ENCODE measurements at places on chromosomes 1 and 21.

DNA sequence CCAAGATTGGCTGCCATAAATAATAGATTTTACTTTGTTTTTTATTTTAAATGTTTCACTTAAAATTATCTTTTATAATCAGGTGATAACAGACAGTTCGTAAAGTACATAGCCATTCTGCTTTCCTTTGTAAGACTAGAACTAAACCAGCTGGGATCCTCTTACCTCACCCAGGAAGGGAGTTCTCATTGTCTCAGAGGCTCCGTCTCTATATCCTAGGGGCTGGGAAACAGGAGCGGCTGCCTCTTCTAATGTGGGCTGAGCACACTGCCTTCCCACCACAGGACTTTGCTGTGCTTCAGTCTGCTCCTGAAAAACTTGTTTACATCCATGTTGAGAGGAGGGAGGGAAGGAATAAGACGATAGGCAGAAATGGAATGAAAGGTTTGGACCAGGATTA is 45.6 kb upstream of the PGD start:
- DNase-seq = no peak

DNA sequence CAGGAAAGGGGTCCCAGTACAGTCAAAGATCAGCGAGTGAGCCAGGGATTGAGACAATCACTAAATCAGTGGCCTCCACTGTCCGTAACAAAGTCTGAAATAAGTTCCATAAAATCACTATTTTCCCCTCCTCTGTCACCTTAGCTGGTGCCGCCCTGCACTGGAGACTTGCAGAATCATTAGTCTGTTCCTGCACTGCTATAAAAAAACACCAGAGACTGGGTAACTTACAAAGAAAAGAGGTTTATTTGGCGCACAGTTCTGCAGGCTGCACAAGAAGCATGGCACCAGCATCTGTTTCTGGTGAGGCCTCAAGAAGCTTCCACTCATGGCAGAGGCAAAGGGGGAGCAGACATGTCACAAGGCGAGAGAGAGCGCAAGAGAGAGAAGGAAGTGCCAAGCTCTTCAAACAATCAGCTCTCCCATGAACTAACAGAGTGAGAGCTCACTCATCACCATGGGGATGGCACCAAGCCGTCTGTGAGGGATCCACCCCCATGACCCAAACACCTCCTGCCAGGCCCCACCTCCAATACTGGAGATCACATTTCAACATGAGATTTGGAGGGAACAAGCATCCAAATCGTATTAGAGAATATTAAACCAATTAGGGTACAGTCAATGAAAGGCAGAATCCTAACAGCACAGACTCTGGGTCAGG is 129.8 kb upstream of the TIAM1 start:
- no peak for DNase-seq

DNA sequence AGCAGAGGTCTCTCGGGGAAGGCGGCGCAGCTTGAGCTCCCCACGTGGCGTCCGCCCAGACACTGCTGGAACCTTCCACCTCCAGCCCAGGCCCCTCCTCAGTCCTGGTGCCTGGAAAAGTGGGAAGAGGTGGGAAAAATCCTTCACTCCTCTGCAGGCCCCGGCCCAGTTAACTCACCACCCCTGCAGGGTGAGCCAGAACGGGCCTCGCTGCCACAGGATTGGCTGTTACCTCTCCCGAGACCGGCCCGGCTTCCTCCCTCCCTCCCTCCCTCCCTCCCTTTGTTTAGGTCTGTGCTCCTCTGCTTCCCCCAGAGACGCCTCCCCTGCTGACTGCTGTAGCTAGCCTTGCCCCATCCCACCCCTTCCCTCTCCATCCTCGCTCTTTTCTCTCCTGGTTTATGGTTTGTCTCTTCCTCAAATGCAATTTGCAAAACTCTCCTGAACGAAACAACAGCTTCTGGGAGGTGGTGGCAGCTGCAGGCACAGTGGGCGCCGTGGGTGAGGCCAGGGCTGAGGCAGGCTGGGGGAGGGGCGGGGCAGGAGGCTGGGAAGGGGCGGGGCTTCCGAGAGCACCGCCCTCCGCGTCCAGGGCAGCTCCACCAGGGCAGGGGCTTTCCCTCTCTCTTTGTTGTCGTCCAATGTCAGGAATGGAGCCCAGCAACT is 6.5 kb downstream of the CAPN9 start:
- peak; percentile 47 for DNase-seq

DNA sequence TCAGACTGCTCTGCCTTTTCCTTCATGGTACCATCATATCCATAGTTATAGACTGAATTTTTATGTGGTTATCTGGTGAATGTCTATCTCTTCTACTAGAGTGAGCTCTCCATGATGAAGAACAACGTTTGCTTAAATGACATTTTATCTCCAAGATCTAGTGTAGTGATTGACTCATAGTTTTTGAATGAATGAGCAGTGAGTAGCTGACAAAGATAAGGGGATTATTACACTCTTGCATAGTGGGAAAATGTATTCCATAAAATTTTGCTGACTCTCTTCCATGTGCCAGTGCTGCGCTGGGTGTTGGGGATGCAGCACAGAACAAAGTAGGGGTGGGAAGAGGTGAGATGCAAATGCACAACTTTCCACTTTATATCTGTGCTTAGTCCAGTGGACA is 147.7 kb downstream of the TGFB2 start:
- no peak for DNase-seq

- DNase-seq = no peak
Measured at GRCh38 chr1:99606306-99606705, 39.6 kb upstream of the PALMD start.

DNA sequence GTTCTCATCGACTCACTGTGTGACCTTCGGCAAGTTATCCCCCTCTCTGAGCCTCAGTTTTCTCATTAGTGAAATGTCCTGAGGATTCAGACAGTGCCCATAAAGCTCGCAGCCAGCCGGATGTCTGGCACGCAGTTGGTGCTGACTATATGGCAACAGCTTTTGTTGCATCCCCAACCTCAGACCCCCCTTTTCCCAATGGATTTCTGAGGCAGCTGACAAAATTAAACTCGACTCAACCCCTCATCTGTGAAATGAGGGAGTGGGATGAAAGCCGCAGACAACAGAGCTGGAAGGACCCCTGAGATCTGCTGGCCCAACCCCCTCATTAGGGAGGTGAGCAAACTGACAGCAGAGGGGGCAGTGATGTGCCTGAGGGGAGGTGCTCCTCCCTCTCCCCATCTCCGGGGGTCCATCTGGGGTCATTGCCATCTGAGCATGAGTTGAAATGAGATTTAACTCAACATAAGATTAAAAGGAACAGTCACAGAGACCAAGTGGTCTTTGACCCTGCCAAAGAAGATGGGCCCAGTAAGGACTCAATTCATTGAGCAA is 40.4 kb downstream of the NKAIN1 start:
- no peak for DNase-seq

DNA sequence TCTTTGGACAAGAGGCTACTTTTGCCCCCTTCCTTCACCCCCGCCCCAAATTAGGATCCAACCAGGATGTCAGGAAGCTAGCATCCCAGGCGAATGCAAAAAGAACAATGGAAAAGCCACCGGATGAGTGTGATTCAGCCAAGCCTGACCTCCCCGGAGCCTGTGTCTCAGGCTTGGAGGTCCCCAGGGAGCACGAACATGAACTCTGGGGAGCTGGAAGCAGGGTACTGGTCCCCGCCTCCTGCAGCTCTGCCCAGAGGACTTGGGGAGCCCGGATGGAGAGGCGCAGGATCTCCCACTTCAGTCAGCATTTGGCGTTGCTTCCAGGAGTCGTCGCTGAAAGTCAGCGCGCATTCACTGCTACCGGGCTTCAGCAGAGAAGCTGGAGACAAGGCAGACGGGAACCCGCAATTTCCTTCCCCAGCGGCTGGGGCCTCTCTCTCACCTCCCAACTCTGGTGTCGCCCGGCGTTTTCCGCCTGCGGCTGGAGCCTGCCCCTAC is 1.8 kb upstream of the TBX15 start:
- no peak for DNase-seq

DNA sequence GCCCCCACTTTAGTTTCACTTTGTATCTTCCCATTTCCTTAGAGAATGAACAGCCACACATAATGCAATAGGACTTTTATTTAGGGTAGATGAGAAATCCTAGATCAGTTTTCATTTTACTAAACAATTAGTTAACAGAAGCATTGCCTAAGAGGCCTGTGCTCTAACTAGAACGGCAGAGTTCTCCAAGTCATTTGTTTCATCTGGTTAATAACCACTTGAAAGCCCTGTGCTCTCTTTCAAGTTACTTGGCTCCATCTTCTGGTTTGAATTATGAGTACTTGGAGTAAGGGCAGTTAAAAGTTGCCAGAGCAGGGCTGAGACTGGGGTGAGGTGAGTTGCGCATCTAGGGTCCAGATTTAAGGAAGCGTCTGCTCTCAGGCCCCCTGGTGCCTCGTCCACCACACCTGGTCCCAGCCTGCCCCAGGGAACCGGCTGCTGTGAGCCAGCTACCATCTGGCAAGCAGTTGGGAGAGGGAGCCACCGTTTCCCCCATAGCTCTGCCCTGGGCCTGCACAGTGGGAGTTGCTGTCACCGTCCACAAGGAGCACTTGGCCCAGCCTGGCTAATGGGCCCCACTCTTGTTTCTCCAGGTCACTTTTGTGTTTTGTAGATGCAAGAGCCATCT is 18.1 kb upstream of the SLC44A3 start:
- DNase-seq = peak; percentile 8

DNA sequence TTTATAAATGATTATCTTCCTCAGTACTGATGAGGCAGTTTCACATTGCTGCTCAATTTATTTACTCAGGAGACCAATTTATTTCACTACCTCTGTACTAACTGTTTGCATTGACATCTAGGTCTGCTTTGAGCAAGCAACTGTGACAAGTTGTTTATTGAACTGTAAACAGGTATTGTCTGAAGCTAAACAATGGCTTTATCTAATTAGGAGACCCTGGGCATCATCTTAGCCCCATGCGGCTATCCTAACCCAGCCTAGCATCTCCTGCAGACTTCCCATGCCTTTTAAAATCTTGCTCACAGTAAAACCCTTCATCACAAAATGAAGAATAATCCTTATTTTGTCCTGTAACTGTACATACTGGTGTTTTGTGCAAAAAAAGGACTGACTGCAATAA is 348.2 kb downstream of the RWDD3 start:
- DNase-seq = no peak

DNA sequence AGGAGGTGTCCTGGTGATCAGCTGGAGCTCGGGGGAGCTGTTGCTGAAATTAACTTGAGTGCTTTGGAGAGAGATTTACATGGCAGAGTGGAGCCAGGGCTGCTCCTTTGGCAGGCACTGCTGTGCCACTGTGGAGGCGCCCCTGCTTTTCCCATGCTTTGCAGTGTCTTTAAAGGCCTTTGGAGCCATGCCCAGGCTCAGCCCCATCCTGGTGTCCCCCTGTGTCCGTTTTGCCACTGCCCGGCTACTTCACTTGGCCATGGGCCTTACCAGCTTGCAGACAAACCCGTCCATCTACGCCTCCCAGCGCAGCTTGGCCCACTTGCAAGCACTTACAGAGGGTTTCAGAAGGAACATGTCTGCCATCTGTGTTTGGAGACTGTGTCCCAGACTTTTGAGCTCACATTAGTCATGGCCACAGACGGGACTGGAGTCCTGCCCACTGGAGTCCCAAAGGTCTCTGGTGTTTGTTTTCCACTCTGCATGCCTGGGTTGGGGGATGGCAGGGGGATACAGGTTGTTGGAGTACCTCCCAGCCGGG is 18.2 kb upstream of the LAMTOR5 start:
- no peak for DNase-seq

DNA sequence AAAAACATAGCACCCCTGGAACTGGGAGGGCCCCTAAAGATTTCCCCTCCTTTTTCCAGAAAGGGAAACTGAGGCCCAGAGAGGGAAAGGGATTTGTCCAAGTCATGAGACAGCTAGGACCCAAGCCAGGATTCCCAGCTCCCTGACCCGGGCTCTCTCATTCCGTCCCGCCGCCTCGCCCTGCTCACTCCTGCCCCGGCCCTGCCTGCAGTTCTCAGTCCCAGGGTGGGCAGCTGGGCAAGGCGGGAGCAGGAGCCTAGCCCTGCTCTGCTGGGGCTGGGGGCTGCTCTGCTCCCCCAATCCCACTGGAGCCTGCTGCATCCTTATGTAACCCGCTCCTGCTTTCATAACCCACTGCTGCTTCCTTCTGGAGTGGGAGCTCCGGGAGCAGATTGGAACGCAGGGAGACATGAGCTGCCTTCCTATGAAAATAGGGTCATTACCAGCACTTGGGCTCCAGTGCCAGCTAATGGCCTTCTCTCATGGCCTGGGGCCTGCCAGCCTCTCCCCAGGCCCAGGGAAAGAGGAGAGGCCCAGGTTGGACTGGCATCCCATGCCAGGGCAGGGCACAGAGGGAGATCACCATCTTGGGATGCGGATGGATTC is 84.5 kb downstream of the CAMK2N1 start:
- DNase-seq = no peak

DNA sequence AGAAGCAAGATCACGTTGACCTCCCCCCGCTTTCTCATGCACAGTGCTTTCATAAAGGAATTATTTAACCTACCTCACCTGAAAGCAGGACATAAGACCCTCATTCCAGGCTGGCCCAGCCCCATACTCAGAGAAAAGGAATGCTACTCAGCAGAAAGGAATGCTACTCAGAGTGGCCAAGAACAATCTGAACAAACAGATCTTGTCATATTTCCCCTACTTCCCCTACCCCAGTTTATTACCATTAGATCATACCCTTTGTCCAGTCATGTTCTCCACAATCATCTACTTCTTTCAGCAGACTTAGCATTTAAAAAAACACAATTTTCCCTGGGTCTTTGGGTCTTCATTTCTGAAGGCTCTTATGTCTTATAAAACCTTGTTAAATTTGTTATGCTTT is 89.8 kb downstream of the SLC16A1 start:
- no peak for DNase-seq

DNA sequence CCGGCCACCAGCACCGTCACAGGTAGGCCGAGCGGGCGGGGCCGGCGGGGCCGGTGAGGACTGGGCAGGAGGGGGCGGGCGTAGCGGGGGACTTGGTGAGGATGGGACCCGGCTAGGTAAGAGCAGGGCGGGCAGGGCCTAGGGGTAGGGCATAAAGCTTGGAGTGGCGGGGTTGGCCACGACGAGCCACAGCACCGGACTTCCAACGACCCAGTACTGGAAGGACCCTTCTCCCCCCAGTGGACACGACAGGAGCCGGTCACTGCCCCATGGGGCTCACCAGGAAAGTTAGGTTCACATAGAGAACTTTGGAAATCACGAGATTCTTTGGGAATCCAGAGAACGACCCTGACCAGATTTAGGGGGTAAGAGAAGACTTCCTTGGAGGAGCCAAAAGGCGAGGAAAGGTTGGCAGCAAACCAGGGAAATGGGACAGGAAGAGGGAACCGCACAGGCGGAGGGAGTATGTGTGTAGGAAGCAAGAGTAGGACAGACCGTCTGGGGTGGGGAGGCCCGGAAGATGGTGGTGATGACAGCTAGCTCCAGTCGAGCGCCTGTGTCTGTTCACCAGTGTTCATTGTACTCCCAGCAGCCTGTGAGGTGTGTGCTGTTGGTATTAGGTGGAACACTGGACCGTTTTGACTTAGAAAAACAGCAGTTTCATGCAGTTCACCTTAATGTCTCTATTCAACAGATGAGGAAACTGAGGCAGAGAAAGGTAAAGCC is 20.4 kb downstream of the ZNF362 start:
- DNase-seq = no peak
